NCI-H2107 (cell line): ENCODE measurements at places on chromosomes 3 and 15.

DNA sequence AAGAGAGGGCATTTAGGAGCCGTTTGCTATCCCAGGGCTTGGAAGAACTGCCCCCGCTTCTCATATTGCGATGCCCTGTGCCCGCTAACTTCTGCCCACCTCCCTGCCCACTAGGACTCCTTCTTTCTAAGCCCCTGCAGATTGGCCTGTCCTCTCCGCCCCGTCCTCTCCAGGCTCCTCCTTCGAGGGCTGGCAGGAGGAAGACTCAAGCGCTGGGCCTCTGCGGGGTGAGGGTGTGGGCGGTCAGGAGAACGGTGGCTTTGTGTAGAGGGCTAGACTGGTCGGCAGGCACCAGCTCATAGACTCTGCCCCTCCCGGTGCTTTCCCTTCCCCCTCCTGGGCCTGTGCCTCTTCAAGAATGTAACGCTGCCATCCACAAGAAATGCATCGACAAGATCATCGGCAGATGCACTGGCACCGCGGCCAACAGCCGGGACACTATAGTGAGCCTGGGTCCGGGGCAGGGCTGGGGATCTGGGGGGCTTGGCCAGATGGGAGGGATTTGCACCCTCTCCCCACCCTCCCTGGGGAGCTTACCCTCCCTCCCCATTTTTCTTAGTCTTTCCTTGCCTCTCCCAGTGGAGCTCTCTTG is 21.9 kb downstream of the PRKCD start:
- no peak for DNase-seq

DNA sequence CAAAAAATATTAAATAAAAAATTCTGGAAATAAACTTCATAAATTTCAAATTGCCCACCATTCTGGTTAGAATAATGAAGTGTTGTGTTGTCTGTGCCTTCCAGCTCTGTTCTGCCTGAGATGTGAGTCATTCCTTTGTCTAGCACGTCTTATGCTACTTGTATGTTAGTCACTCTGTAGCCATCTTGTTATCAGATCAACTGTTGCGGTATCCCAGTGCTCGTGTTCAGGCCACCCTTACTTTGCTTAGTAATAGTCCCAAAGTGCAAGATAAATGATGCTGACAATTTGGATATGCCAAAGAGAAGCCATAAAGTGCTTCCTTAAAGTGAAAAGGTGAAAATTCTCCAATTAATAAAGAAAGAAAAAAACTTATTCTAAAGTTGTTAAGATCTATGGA is 527.5 kb downstream of the NAALADL2 start:
- no peak for DNase-seq

DNA sequence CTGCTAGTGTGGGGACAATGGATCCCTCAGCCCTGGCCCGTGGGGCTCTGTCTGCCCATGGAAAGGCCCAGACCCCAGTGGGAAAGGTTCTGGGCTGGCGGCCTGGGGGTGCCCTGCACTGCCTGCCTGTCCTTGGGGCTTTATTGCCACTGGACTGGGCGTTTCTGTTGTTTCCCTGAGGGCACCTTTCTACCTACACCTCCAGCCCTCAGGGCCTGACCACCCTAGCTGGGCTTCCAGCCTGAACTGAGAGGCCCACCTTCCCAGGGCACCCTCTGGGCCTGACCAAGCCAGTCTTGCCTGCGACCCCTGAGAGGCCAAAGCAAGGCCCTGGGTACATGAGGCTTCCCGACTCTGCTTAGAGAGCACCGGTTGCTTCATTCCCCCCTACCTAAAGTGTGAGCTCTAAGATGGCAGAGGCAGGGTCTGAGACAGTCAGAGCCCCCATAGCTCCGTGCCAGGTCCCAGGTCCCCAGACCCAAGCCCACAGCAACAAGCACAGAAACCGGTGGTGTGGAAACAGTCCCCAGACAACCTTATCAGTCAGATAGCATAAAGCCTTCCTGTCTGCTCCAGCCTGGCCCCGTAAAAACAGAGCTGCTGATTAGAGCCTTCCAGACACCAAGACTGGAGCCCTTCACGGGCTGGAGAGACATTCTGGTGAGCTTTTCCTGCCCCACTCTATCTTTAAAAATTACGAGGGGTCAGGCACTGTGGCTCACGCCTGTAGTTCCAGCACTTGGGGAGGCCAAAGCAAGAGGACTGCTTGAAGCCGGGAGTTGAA is 102.8 kb downstream of the CHSY1 start:
- DNase-seq = no peak

- DNase-seq = no peak
Observed at GRCh38 chr3:197427021-197427420, 128.6 kb upstream of the DLG1 start.

GRCh38 chr3:5441401-5441800 is 253.9 kb downstream of the EDEM1 start:
- no peak for DNase-seq

GRCh38 chr15:37103475-37104423 is 3.4 kb upstream of the MEIS2 start:
- DNase-seq = no peak

DNA sequence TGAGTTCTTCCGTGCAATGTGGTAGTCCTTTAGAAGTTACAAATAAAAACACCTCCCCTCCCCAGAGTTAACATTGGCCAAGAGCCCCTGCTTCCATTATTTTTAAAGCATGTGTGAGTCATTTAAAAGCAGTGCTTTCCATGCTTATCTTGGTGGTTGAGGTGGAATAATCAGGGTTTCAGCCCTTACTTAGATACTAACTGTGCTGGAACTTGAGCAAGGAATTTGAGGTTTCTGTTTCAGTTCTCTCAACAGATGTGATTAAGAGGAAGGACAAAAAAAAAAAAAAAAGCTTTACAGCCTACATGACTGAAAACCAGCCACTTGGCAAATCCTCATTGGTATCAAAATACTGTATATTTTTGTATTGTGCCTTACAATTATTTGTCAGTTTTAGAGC is 64.5 kb downstream of the CGNL1 start:
- no peak for DNase-seq
